ENCODE measurements at places on chromosomes 2 and 18.

DNA sequence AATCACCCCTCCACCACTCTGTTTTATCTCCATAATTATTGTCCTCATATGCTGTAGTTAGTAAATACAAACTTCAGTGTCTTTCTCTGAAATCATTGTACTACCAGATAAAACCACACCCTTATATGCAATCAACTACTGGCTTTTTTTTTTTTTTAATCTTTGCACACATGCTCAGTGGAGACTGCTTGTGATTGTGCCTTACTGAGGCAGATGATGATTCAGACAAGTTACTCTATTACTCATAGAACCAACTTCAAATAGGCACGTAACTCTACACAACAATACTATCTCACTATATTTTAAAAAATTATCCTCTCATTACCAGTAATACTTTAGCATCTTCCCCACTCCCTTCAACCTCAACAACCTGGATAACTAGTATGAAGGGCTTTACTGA is 1278.4 kb upstream of the PIK3C3 start:
- no peak for DNase-seq

- no peak for DNase-seq
These were observed 68.8 kb upstream of the CD28 start for GRCh38 chr2:203637471-203638167.

DNA sequence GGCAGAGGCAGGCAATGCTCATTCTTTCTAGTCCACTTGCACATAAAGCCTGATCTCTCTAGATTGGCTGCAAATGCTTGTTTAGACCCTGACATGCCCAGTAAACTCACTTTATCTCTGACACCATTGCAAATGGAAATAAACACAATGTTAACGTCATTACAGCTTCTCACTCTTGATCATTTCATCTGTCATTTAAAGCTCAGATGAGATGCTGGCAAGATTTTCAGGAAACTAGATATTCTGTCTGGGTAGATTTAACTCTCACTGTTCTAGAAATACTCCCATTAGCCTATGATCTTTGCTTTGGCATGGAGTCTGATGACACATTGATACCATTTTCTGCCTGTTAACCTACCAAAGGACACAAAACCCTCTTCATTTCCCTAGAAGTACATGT is 320.7 kb upstream of the HNRNPA3 start:
- DNase-seq: no peak

GRCh38 chr18:44133483-44133882 is 547.2 kb upstream of the SETBP1 start:
- no peak for DNase-seq

DNA sequence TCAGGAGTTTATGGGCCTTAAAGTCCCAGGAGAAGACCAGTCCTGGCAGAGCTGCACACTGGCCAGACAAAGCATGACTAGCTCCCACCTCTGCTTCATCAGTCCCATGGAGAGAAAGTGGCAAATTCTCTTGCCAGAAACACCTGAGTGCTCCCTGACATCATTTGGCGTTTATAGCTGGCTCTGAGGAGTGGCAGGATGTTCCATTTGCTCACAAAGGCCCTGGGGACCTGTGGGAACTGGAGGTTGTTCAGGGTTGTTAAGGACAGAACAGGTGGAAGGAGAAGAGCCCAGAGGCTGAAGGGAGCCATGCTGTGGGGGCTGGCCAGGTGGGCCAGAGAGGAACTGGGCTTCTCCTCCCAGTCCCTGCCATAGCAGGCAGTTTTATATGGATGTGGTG is 56.1 kb downstream of the RPL37A start:
- no peak for DNase-seq

DNA sequence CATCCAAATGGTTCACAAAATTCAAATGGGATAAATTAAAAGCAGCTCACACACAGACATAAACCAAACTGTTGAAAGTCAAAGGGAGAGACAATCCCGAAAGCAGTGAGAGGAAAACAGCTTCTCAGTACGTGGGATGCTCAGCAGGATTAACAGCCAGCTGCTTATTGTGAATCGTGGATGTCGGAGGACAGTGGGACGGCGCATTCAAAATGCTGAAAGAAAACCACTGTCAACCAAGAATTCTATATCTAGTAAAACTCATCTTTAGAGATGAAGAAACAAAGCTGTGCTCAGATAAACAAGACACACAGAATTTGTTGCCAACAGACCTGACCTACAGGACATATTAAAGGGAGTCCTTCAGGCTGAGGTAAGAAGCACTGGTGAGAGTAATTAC is 102.9 kb downstream of the NFATC1 start:
- no peak for DNase-seq

- no peak for DNase-seq
These were observed 356.3 kb downstream of the PARD3B start for GRCh38 chr2:204901591-204901990.

DNA sequence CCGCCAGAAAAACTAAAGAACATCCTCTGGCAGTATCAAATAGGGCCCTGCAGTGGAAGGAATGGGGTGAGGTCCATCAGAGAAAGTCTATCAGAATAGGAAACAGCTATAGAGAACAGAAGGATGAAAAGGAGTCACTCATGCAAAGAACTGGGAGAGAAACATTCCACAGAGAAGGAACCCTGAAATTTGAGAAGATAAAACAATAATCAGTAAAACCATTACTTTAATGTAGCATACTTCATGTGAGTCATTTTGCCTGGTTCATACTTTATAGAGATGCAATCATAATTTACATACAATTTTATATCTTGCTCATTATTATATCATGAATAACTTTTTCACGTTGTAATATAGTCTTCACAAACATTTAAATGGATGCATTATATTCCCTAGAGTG is 402.2 kb downstream of the NCKAP5 start:
- DNase-seq: no peak

GRCh38 chr18:32612651-32613050 is 142.0 kb upstream of the GAREM1 start:
- no peak for DNase-seq

- DNase-seq: no peak
These were observed 25.5 kb upstream of the SNED1 start for GRCh38 chr2:240972636-240973521.

DNA sequence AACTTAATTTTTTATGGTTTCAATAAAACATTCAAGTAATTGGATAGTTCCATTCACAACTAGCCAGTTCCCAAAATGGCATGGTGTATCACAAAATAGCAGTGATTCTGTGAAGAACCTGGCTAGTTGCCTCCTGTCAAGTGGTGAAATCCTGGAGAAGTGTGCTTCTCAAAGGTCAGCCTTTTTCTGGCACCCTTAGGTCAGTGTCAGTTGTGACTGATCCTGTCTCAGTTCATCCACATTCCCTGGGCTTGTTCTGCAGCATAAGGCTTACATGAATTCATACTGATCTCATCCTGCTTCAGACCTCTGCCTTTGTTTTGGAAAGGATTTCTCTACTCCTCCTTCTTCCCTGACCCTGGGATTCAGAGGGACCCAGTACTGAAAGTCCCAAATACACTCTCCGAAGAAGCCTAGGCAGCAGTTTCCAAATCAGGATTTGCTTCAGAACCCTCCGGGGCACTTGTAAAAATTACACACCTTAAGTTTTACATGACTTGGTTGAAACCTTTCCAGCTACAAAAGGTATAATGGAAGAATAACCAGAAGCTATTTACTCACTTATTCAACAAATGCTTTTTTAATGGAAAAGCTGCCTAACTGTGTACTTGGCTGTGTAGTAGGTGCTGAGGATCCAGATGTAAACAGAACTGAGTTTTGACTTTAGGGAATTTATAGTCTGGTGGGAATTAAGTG is 11.0 kb downstream of the MAP3K20 start:
- no peak for DNase-seq

GRCh38 chr2:108370080-108370479 is 7.7 kb upstream of the SULT1C4 start:
- no peak for DNase-seq

GRCh38 chr18:79380816-79381806 is 14.6 kb upstream of the NFATC1 start:
- peak; percentile 78 for DNase-seq

GRCh38 chr2:16334366-16334765 is 331.3 kb downstream of the CYRIA start:
- no peak for DNase-seq

- no peak for DNase-seq
These were observed at the start of gene TEKT4 for GRCh38 chr2:94871226-94872087. Gene TEKT4 (plus strand): TSS chr2:94871430. CDS start chr2:94871580, 150 bp downstream.

DNA sequence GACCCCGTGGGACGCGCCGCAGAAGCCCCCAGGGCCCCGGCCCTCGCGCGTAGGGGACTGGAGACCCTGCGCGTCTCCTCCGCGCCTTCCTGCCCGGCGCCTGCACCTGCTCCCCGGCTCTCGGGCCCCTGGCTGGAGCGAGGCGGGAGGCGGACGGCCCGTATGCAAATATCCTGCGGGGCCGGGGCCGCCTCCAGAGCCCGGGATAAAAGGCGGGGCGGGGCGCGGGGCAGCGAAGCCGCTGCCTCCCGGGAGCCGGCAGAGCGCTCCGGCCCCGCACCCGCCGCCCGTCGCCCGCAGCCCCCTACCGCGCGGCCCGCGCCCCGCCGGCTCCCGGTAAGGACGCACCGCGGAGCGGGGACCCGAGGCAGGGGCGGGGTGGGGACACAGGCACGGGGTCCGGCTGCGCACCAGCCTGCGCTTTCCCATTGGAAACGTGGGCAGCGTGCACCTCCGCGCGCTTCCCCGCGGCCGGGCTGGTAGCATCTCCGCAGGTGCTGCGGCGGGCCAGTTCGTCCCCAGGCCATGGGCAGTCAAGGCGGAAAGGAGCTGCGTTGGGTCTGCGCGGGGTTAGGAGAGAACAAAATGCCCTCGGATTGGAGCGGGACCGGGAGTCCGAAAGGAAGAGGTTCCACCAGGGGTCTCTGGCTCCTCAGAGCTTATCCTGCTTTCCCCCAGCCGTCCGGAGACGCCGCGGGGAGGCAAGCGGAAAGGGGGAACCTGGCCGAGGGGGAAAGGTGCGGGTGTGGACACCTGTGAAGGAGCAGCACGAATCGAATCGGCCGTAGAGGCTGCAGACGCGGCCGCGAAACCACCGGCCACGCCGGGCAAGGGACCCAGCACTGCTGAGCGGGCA is at the start of gene ATP6V1C2:
Gene ATP6V1C2 (plus strand): TSS at position 235 of the 856 bp plus-strand sequence. CDS start 1,220 bp downstream, outside the sequence.
- DNase-seq: no peak

- DNase-seq: no peak
These were observed 74.1 kb downstream of the KLHL29 start for GRCh38 chr2:23459032-23459431.

DNA sequence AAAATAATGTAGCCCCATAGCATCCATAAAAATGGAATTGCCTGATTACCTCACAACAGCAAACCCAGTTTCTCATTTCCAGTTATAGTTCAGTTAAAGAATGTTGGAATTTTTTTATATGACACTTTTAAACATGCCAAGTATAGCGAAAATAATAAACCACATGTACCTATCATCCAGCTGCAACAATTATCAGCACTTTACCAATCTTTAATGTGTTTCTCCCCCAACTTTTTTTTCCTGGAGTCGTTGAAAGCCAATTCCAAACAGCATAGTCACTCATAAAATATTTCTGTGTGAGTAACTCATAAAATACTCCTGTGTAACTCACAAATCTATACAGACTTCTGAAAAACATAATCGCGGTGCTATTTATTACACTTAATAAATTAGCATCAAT is 38.1 kb downstream of the SMAD4 start:
- no peak for DNase-seq

GRCh38 chr2:74917702-74918619 is 40.5 kb upstream of the POLE4 start:
- DNase-seq: no peak

DNA sequence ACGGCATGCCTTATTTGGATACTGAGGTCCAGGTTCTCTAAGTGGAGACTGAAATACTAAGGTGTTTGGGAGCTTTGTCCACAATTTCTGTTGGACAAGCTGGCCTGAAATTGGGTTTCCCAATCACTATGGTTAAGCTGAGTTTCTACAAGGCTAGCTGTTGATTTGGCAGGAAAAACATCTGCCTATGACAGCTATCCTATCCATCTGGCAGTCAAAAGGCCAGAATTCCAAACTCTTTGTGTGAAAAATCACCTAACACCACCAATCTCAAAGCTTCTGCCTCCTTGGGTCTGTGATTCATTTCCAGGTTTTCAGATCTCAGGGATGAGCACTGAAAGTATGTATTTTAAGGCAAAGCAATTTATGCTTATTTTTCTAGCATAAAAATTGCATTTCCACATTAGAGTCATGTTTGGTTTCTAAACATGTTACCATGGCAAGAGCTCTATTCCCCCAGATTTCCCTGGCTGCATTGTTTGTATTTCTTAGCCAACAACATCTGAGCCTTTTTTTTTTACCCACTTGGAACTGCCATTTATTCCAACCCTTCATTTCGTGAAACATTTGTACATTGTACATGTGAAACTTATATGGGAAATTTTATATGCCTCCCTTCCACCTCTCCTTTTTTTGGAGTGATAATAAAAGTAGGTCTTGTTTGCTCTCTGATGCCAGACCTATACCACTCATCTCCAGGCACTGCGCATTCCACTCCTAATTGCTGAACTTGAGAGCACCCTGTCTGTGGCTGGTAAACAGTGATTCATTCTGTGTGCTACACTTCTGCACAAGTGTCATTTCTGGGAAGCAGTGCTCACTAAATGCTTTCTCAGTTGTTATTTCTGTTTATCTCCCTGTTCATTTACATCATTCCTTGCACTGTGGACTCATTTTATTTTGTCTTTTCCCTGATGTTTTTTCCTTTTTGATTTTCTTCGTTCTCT is 15.9 kb upstream of the CCDC85A start:
- DNase-seq: no peak

- DNase-seq: no peak
These were observed 5.7 kb downstream of the SMC6 start for GRCh38 chr2:17747684-17748452.

GRCh38 chr2:3662239-3662638 is 4.2 kb downstream of the ALLC start:
- no peak for DNase-seq

DNA sequence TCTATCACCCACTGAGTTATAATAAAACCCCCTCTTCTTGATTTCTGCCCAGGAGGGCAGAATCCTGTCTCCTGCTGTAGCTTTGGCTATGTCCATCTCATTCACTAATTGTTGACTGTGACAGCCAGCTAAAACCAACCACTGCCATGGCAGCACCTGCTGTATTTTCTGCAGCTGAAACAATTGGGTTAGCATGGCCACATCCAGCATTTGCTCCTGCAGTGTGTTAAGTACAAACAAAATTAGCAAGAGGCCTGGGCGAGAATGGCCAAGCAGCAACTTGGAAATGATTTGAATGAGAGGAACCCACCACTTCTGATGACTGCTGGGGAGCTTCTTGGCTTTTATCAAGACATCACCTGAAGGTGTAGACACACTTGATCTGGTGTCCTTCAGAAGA is 89.4 kb upstream of the LRRTM1 start:
- no peak for DNase-seq

DNA sequence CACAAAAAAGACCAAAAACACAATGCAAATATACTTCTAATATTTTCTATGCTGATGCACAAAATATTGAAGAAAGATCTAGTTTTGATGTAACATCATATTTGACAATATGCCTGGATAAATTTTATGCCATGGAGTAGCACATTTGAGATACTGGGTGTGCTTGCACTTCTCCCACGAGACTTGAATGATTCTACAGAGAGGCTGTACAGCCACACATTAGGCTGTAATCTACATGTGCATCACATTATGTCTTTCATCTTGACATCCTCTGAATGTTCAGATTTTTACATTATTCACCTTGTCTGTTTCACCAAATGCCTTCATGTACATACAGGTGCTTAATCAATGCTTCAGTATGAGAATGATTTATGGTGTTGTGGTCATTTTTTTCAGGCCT is 756.4 kb upstream of the CDH7 start:
- DNase-seq: no peak

GRCh38 chr2:31256611-31257382 is 22.8 kb downstream of the EHD3 start:
- DNase-seq: no peak

GRCh38 chr18:70457223-70457622 is 168.4 kb downstream of the SOCS6 start:
- DNase-seq: no peak

GRCh38 chr2:203671876-203672275 is 34.6 kb upstream of the CD28 start:
- no peak for DNase-seq

Measured in liver (tissue), 10 donors.